ENCODE measurements at places on chromosomes 16 and 17.

DNA sequence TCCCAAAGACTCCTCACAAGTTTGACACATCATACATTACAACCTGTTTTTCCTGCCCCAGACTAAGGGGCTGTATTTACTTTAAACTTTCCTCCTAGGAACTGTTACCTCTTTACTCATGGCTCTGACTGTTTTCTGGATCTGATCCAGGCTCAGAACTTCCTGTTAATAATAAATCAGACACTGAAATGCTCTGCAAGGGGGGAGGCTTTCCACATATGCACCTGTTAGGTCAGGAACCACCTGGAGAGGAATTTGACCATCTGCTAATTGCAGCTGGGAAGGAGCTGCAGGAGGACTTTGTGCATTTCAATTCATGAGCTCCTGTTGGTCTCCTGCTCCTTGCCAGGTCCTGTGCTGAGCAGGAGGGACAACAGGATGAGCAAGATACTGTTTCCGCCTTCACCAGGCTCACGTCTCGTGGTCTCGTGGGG lies 476.9 kb upstream of the CDH5 start:
- no peak for DNase-seq

DNA sequence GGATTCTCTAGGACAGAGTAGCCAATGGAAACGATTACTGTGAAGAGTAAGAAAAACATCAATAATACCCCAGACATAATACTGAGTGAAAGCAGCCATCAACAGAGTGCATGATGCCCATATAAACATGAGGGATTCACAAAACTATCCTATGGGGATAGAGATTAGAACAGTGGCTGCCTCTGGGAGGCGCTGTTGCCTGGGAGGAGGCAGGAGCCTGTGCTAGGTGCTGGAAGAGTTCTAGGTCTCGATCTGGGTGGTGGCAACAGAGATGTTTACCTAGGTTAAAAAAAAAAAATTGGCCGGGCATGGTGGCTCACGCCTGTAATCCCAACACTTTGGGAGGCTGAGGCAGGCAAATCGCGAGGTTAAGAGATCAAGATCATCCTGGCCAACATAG lies 7.9 kb downstream of the FA2H start:
- no peak for DNase-seq

- DNase-seq: no peak
Measured at GRCh38 chr17:8964801-8965393, 610 bp downstream of the PIK3R5 start.

DNA sequence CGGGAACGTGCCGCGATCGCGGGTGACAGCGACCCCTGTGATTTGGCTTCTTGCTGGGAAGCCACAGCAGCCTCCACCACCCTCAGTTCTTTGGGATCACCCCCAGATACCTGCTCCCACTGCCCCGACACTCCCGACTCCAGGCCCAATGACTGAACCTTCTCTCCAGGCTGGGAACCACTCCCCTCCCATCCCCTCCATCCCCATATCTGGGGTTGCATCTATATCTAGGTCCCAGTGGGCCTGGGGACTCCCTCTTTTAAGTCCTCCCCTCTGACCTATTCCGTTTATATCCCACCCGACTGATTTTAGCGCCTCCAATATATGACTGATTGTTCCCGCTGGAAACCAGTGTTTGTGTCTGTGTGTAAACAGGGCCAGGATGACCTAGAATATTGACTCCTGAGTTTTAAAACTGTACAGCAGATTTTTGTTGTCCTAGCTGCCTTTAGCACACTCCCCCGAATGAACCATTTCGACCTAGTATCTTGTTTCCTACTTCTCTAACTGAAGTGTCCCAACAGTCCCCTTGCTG lies 667 bp downstream of the PSMD3 start:
- no peak for DNase-seq

DNA sequence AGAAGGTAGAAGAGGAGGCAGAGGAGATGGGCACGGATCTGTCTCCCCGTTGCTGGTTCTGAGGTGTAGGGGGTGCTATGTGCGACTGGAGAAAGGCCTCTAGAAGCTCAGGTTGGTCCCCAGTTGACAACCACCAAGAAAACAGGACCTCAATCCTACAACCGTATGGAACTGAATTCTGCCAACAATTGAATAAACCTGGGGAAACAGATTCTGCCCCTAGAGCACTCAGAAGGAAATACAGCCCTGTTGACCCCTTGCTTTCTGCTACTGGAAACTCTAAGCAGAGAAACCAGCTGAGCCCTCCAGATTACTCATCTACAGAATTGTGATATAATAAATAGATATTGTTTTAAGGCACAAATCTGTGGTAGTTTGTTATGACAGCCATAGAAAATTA lies 313.0 kb upstream of the GOT2 start:
- no peak for DNase-seq

- no peak for DNase-seq
Measured at GRCh38 chr16:50066482-50067289, 916 bp downstream of the HEATR3 start.

DNA sequence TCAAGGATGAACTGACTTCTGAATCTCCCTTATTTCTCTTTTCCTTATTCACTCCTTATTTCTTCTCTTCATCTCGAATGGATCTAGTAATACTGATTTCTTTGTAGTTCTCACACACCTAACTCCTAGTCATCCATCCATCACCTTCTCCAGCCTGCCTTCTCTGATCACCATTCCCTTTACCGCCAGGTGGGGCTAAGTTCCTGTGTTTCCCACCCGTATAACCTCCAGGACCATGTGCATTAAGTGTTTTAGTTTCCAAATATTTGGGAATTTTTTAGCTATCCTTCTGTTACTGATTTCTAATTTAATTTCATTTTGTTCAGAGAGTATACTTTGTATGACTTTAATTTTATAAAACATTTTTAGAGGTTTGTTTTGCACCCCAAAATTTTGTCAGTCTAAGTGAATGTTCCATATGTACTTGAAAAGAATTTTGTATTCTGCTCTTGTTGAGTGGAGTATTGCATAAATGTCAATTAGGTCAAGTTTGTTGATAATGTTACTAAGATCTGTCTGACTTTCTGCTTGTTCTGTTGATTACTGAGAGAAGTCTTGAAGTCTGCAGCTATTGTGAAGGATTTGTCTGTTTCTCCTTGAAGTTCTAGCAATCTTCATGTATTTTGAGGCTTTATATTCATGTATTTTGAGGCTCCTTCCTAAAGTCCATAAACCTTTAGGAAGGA lies 8.8 kb downstream of the BPTF start:
- no peak for DNase-seq

GRCh38 chr17:37769050-37769449 lies 24.2 kb upstream of the HNF1B start:
- DNase-seq: no peak

GRCh38 chr17:83104577-83105505 lies 25.4 kb downstream of the METRNL start:
- no peak for DNase-seq

All from stimulated activated CD4-positive, alpha-beta T cell treated with anti-CD3 and anti-CD28 coated beads, Interleukin-15, amount 100 ng/mL, for 1 hour (primary cell).